ENCODE measurements at places on chromosomes 2 and 18.

DNA sequence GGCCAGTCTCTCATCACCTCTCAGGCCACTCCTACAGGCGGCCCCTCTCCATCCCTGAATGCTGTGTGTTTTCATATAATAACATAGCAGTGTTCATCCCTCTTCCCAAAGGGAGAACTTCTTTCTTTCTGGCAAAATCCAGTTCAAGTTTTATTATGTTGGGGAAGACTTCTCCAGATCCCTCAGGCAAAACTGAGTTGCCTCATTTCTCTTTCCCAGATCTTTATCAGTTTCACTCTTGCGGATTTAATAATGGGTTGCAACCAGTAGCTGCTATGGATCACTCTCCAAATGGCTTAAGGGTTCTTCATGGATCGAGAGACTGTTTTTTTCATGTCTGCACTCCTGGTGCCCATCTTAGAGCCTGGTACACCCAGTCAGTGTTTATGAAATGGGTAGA, 129.9 kb downstream of the FHOD3 start:
- DNase-seq, result no peak

DNA sequence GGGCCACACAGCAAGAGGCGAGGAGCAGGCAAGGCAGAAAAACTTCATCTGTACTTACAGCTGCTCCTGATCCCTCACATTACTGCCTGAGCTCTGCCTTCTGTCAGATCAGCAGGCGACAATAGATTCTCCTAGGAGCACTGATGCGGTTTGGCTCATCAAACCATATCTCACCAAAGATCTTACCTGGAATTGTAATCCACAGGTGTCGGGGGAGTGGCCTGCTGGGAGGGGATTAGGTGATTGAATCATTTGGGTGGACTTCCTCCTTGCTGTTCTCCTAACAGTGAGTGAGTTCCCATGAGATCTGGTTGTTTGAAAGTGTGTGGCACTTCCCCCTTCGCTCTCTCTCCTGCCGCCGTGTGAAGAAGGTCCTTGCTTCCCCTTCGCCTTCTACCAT, 647.3 kb downstream of the SOCS6 start:
- DNase-seq, result no peak

DNA sequence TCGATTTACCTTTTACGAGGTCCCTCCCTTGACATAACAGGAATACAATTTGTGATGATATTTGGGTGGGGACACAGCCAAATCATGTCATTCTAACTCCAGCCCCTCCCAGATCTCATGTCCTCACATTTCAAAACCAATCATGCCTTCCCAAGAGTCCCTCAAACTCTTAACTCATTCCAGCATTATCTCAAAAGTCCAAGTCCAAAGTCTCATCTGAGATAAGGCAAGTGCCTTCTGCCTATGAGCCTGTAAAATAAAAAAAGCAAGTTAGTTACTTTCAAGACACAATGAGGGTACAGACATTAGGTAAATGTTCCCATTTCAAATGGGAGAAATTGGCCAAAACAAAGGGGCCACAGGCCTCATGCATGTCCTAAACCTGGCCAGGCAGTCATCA, 381.1 kb downstream of the PIK3C3 start:
- DNase-seq, result no peak

- DNase-seq, result no peak
Observed at GRCh38 chr18:79739440-79739778, 58.3 kb upstream of the KCNG2 start.

- no peak for DNase-seq
Observed at GRCh38 chr2:24205131-24205530, 30.3 kb downstream of the FAM228A start.

- no peak for DNase-seq
Observed at GRCh38 chr2:84830095-84830494, 50.8 kb downstream of the TRABD2A start.

GRCh38 chr2:68363721-68364120, 1.4 kb upstream of the PLEK start:
- DNase-seq, result no peak

DNA sequence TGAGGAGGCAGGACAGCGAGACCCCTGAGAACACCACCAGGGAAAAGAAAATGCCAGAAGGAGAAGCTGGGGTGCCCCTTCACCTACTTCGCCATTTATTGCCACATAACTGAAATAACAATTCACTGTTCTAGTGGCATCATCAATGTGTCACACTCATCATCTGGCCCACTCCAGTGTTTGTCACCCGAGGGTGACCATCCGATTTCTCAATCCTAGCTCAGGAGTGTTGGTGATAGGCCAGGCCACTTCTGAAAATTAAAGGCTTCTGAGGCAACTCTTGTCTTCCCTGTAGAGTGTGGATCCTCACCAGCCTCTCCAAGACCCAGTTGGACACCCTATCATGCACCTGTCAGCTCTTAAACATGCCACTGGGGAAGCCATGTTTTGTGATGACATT, 62.9 kb upstream of the BZW1 start:
- DNase-seq, result no peak

- DNase-seq, result no peak
Observed at GRCh38 chr2:68784188-68784587, 49.6 kb downstream of the ARHGAP25 start.

- peak; percentile 71 for DNase-seq
Observed at GRCh38 chr2:10285556-10286198, 17.0 kb upstream of the HPCAL1 start.

DNA sequence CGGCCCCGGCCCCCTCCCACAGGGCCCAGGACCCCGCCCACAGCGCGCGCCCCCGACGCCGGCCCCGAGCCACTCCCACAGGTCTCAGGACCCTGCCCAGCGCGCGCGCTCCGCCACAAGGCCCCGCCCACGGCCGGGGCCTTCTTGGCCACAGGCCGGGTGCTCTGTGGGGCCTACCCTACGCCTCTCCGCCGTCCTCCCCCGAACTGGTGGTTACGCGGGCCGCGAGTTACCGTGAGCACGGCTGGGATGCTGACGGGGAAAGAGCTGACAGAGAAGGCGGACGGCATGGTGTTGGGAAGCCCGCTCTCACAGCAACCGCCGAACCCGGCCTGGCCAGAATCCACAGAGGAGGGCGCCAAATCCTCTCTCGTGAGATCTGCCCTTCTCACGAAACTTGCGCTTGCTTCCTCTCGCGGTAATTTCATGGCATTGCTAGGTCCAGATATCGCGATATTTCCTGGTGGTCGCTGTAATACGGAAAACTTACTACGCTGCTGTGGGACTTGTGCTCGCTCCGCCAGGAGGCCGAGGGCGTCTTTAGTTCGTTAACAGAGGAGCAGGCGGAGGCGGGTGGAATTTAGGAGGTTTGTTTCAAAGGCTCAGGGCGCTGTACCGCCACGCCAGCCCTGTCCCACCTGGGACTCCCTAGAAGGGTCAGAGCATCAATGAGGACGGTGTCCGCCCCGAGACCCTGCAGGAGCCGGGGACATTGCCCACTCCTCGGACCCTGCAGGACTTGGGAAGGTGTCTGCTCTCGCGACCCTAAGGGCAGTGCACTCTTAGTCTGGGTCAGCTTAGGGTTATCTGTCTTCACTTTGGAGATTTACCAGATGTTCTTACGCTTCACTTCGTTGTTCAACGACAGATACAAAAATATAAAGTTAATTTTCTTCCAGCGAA, at the start of gene TMEM18:
TSS of gene TMEM18 (minus strand) at position 351 of the 903 bp plus-strand sequence. CDS start at position 290, 61 bp downstream.
- DNase-seq, result peak; percentile 90

DNA sequence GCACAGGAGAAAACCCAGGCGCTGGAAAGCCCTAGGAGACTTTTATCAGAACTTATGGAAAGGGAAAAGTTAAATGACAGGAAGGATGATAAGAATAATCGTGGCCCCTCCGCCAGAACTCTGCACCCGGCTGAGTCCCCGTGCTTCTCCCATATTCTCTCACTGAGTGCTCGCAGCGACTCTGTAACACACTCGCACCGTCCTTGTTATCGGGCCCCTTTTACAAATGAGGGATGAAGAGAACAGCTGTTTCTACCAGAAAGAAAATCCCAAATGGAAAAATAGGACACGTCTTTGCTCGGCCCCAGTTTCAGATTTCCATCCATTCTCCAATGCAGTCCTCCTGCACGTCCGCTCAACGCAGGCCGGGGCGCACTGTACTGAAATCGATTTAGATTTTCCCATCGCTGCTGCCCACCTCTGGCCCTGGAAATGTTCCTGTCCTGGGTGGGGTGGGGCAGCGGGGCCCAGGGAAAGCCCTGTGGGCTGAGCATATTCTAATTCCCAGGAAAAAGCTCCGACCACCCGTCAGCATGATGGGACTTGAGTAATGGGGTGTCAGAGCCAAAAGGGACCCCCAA, 66.4 kb downstream of the KCNF1 start:
- no peak for DNase-seq

- no peak for DNase-seq
Observed at GRCh38 chr2:46299365-46300263, 2.4 kb downstream of the EPAS1 start.

GRCh38 chr18:73636355-73636754, 511.3 kb downstream of the FBXO15 start:
- no peak for DNase-seq

DNA sequence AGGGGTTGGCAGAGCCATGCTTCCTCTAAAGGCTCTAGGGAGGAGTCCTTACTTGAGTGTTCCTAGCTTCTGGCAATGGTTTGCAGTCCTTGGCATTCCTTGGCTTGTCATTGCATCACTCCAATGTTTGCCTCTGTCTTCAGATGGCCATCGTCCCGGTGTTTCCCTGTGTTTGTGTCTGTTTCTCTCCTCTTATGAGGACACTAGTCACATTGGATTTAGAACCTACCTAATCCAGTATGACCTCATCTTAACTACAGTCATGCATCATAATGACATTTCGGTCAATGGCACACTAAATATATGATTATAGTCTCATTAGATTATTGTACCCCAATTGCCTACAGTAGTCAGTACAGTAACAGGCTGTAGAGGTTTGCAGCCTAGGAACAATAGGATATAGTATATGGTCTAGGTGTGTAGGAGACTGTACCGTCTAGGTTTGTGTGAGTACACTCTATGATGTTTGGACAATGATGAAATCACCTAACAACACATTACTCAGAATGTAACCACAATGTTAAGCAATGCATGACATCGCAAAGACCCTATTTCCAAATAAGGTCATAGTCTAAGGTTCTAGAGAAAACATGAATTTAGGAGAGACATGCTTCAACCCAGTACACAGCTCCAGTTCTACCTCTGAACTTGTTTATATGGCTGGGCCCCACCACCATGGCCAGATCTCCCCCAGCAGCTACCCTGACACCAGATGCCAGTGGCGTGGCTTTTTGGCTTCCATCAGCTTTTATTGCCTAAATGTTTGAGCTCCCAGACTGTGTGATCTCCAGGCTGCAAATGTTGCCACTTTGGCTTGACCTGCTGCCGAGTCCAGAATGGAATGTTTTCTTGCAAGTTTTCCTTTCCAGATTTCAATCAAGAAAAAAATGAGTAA, 22.1 kb downstream of the SRD5A2 start:
- DNase-seq, result no peak

- DNase-seq, result no peak
Observed at GRCh38 chr2:10163498-10164486, 41.3 kb downstream of the RRM2 start.

DNA sequence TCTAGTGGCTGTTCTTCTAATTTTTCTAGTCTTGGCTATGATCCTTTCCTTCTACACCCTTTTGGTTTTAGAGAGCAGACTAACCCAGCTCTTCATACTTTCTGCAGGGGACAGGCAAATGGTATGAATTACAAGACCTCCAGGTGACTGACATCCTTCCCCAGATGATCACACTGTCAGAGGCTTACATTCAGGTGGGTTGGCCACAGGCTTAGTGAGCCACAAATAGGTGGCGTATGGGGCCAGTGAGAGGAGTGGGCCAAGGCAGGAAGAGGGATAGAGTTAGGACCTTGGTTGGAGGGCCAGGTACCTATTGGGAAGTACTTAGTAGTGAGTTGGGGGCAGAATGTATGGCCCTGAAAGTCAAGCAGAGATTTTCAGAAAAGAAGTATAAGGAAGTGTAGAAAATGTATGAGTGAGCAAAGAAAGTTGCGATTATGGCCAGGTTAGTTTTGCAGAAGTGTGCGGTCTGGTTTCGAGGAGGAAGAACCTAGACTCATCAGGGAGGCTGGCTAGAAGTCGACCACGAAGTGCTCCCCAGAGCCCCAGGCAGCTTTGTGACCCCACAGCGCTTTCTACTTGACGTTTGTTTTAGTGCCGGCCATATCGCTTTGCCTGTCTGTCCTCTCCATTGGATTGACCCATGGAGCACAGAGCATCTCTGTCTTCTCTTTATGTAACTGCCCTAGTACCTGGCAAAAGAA, 20.0 kb downstream of the SFTPB start:
- DNase-seq, result no peak

GRCh38 chr2:199705538-199705937, 145.5 kb downstream of the FTCDNL1 start:
- no peak for DNase-seq

GRCh38 chr2:218703341-218703740, 7.3 kb upstream of the TTLL4 start:
- DNase-seq, result no peak

- DNase-seq, result no peak
Observed at GRCh38 chr2:197626965-197627625, 48.3 kb downstream of the RFTN2 start.

GRCh38 chr2:233311241-233311926, 3.8 kb downstream of the SAG start:
- DNase-seq, result no peak

DNA sequence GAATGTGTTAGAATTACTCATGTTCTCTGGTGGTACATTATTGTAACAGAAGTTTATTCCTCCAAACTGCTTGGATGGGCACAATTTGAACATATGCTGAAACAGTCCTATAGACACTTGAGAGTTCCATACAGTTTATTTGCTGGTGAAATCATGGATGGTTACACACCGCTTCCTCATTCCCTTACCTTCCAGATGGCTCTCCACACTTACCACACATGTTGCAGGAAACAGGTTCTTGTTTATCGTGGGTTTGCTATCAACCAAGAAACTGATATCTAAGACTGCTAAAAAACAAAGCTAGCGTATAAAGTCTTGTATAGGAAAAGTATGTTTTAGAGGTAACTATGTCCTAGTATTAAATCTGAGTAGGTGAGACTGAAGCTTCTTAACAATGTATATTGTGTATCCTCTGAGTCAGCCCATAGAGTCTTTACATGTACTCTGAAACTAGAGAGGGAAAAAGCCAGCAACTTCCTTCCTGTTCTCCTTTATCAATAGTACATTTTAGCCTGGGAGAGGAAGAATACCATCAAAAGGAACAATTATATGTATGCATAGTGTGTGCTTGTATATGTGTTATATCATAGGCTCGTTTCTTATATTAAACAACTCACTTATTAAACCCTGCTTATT, 313.1 kb downstream of the PLCL1 start:
- DNase-seq, result no peak

DNA sequence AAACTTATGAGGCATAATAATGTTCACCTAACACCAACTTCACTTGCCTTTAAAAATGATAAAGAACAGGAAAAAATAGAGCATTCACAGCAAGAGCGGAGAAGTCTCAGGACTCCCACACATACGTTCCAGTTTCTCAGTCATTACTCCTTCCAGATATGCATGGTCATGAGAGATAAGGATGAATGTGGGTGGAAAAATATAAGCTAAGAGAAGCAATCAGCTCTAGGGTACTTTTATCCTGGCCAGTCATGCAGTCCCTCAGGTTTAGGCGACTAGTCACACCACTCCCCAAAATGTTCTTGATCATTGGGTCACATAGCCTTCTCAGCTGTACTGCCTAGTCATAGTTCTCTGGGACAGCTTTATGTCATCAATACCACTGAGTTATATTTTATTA, 29.2 kb upstream of the CCDC178 start:
- no peak for DNase-seq
